CD4-positive, alpha-beta T cell (primary cell): ENCODE measurements at places on chromosomes 5 and 9.

DNA sequence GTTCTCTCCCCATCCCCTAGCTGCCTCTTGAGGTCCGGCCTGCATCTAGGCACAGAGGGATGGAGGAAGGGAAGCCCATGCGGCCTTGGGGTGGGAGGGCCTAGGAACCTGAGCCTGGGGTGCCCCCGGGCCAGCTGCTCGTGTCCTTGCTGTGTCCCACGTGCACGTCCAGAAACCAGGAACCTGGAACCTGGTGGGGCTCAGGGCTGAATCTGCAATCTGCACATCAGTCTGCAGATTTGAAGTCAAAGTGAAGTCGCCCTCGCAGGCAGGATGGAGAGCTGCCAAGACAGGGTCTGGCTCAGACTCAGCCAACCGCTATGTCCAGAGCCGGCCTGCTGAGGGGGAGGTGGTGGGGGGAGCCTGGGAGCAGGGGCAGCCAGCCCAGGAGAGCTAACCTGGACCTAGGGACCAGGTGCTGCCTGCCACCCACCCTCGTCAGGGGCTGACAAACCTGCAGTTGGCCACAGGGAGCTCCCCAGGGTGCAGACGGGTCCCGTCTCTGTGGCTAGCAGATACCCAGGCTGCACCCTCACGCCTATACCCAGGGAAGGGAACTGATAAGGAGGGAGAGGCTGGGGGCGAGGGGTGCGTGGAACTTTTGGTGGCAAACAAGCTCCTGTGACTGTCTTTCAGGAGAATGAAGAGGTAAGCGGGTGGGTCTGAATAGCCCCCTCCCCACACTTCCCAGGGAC is 103.5 kb upstream of the SIMC1 start:
- DNase-seq, result no peak

DNA sequence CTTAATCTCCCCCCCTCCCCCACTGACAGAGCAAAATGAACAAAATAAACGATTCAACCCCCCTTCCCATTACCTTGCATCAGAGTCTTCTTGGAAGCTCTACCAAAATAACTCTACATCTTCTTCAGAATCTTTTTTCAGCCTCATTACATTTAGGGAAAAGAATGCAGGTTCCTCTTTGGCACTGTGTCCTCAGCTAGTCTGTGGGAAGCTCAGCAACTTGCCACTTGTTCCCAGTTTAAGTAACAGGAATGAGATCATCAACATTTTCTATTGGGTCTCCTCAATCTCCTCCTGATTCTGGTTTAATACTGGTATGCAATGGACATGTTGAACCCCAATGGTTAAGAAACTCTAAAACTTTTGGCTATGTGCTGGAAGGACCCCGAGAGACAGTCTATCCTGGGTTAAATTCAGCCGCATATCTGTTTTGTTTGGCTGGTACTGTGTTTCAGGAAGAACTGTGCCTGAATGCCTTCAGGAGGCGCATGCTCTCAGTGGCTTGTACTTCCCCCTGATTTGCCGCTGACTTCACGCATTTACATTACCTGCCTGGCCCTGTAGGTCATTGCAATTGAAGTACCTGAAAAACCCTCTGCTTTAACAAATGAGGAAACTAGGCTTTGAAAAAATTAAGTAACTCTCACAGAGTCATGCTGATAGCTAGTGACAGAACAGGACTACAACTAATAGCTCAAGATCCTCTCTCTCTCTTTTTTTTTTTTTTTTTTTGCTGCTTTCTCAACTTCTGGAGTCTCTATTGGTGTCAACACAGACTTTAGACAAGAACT is 78.1 kb upstream of the HMHB1 start:
- DNase-seq, result no peak

GRCh38 chr9:70641631-70642030 is 227.2 kb upstream of the KLF9 start:
- no peak for DNase-seq

DNA sequence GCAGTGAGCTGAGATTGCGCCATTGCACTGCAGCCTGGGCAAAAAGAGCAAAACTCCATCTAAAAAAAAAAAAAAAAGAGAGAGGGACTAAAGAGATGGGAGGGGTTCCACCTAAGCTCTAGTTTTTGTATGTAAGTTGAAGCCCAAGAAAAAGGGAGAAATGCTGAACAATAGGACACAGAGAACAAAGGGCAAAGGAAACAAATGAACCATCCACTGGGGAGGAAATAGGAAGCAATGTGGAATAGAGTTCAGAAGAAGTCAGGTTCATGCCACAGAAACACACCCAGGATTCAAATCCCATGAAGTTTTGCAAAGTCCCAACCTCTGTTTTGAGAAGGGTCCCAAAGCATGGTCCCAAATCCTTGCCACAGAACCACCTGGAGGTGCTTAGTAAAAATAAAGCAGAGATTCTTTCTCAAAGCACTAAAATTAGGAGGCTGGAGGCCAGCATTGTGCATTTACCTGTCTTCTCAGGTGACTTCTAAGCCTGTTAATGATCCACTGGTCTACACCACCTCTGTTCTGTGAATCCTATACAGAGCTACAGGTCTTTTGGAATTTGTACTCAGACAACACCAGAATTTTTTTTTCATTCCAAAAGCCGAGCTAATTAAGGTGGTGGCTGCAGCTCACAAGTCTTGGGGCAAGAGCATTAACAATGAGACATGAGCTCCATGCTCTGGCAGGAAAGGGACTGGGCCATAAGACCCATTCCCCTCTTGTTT is 177.6 kb downstream of the DOCK8 start:
- DNase-seq, result no peak

DNA sequence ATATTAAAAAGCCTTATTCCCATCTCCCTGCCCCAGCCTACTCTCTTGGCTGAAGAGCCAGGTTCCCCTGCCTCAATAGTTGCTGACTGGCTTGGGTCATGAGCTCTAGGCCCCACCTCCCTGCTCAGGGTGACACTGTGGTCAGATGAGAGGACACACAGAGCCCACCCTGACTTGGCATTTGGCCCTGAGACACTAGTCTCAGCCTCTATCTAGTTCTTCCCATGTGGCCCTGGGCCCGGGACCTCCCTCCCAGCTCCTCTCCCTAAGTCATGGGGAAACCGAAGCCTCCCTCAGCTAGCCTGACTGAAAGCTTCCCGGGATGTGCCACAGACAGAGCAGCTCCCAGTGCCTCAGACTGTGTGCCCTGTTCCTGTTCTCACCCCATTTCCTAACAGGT is 5.8 kb upstream of the MYOZ3 start:
- DNase-seq, result no peak

DNA sequence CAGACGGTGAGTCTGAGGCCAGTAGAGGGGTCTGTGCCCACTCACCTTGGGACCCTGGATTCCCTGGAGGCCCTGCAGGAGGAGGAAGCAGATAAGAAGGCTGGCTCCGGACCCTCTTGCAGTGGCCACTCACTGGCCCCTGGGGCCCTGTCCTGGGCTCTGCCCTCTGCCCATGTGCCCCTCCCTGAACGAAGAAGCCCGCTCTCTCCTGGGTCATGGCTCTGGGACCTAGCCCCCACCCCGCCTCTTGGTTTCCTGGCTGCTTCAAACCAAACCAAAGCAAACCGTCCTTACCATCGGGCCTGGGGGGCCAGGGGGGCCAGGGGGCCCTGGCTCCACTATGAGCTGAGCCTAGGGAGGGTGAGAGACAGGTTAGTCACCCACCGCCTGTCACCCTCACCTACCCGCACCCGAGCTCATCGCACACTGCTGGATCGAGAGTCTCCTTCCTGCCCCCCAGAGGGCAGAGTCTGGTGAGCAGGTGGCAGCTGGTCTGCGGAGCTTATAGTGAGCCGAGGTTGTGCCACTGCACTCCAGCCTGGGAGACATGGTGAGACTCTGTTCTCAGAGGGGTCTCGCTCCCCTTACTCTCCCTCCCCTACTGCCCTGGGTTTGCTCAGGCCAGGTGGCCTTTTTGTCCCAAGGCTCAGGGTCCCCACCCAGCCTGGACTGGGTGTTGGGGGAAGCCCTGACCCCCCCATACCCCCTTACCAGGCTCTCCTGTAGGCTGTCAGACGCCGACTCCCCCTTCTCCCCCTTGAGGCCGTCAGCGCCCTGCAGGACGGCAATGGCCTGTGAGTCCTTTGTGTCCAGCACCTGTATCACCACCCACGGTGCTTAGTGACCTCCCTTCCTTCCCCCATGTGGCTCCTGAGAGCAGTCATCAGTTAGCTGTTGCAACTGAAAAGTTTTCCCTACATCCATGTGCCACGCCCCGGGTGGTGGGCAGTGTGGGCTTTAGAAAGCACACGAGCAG is 15.2 kb upstream of the PHYKPL start:
- no peak for DNase-seq

DNA sequence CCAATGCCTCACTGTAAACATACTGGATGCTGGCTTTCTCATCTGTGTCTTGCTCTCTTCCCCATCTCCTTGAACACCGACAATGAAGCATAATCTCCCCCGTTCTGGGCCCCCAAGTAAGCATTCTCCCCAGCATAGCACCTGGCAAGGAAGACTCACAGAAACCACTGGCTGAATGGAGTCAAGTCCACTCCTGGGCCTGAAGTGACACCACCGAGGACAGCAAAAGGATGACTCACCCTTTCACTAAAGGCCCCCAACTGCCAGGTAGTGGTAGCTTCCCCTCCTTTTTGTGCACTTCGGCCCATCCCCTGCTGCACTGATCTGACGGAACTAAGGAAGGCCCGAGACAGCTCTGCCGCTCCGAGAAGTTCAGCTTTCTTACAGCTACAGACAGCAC is 9.4 kb downstream of the VDAC1 start:
- no peak for DNase-seq

- DNase-seq, result no peak
Measured at GRCh38 chr9:110068212-110068611, 139.7 kb downstream of the C9orf152 start.

GRCh38 chr5:34719029-34719428 is 62.9 kb downstream of the RAI14 start:
- no peak for DNase-seq

DNA sequence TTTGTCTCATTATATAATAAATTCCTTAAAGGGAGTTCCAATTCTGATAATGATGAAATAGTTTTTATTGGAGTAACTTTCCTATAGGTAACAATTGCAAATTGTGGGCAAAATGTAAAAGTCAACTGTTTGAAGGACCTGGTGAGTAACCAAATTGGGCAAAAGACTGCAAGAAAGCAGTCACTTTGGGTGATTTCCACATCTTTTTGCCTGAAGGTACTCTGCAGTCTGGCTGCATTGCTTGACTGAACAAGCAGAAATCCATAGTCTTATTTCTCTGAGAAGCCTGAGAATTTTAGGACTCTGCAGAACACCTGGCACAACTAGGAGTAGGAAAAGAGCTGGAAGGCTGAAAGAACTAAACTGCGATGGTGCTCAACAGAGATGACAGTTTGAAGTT is 114.9 kb downstream of the HOMER1 start:
- no peak for DNase-seq

- no peak for DNase-seq
Measured at GRCh38 chr5:133274597-133274935, 222.8 kb downstream of the HSPA4 start.

DNA sequence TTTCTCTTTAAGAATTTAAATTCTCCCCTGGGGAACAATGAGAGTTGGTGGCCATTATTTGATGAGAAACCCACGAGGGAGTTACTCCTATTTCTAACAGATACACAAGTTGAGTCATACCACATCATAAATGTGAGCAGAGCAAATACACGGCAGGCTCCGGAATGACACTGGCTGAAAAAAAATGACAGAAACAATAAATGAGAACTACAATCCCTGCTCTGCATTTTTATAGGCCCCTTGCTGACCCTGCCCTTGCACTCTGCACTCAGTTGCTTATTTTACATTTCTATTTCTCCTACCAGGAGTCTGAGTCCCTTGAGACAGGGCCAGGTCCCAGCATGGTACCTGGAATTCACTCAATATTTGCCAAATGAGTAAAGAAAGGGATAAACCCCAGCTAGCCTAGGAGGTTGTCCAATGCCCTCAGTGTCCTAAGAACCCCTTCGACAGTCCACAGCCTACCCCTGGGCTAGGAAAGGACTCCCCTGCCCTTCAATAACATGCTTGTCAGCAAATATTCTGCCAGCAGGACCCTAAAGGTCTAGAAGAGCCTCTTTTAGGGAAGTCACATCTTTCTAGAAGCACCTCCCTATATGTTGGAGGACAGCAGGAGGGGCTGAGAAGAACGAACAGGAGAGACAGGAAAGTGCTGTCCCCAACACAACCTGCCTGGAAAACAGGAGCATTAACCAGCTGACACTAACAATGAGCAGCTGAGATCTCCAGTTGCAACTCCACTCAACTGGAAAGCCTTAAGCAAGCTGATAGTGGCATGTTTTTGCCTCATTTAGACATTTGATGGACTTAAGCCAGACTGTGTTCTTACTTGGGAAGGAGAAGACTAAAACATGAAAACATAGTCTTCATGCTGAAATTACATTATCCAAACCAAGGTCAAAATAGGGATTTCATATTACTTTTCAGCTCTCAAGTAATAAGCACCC is 191.2 kb downstream of the ACTL7B start:
- DNase-seq, result no peak
